ENCODE measurements at places on chromosomes 13 and 19.

DNA sequence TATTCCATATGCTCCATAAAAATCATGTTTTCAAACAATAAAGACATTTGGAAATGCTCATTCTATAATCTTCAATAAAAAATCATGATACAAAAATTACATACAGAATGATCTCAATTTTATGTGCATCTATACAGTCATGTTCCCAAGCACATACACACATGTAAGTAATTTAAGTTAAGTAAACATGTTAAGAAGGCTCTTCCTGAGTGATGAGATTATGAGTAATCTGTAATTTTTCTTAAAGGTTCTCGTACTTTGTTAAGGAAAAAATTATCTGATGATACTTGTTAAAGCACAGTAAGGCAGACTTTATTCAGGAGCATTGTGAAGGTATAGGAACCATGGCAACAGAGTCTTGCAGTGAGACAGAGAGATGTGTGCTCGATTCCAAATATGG is 30.0 kb upstream of the DLEU7 start:
- no peak for DNase-seq

DNA sequence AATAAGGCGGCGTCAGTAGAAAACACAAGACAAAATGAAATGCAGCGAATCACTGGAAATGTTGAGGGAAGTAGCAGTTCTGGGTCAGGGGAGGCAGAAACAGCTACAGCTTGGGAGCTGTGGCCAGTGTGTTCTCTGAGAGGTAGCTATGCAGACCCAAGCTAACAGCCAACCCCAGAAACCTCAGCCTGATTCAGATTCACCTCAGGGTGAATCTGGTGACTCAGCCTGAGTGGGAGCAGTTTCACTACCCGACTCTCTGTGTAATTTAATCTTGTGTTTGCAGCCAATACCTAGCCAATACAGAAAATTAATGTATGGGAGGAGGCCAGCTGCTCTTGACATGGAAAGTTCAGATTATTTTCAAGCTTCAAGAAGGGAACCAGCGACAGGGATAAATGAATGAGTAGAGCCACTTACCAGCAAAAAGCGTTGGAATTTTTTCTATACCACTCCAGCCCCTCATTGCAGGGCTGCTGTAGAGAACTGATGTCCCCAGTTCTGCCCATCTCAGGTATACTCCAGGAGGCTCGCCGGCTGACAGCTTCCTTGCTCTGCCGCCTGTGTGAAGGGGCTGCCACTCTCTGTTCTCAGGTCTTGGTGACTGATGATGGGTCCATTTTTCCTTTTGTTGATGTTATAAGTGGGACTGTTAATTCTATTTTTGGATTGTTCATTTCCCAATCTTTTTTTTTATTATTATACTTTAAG is 8.9 kb downstream of the IGFL3 start:
- DNase-seq: no peak

DNA sequence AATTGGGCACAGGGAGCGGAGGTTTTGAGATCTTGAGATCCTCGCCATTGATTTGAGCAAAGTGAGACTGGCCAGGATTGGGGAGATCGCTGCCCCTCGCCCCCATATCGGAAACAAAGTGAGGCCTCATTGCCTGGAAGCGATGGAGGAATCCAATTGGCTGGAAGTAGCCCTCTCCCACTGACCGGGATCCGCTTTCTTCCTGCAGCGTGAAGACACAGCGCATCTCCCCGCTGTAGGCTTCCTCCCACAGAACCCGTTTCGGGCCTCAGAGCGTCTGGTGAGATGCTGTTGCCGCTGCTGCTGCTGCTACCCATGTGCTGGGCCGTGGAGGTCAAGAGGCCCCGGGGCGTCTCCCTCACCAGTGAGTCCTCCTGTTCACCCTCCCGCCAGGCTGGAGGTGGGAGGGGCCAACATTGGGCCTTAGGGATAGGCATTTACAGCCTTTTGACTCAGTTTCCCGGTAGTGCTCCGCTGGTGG is 438 bp downstream of the PRKCSH start:
- no peak for DNase-seq

DNA sequence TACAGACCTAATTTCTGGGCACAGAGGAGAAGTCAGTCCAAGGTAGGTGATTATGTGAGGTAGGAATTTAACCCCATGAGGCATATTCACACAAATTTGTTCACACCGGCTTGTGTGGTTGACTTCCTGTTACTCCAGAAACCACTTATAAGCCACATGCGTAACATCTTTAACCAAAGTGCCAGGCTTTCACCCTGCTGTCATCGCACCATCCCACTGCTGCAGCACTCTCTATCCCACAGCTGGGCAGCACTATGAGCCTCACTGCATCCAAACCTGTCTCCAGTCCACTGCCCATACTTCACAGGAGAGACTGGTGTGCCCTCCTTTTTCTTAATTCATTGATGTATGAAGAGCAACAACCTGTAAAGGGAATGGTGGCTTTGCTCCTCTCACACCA is 128.2 kb upstream of the ARGLU1 start:
- DNase-seq: no peak

DNA sequence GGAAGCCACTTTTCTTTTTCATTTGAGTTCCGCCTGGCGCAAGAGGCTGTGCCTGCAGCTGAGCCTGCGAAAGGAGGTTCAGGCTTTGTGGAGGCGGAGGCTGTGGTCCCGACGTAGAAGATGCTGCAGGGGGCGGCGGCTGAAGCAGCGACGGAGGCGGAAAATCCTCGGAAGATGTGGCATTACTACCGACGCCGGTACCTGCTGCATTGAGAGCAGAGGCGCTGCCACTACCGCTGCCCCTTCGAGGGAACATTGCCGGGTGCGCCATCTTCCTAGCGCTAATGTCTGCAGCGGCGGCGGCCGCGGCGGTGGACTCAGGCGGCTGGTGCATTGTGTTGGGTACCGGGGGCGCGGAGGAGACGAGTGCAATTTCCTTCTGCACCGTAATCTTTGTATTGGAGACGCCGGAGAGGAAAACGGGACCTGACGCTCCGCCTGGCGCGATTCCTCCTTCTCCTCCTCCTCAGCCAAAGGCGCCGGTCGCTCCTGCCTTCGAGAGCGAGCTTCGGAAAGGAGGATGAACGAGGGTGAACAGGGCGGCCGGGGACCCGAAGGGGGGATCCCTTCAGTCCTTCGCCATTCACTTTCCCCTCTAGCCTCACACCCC is at the start of gene TSC22D1:
TSC22D1 (minus strand) TSS at position 590 of the 610 bp plus-strand sequence; CDS start at position 334, 256 bp downstream.
- peak; percentile 32 for DNase-seq

DNA sequence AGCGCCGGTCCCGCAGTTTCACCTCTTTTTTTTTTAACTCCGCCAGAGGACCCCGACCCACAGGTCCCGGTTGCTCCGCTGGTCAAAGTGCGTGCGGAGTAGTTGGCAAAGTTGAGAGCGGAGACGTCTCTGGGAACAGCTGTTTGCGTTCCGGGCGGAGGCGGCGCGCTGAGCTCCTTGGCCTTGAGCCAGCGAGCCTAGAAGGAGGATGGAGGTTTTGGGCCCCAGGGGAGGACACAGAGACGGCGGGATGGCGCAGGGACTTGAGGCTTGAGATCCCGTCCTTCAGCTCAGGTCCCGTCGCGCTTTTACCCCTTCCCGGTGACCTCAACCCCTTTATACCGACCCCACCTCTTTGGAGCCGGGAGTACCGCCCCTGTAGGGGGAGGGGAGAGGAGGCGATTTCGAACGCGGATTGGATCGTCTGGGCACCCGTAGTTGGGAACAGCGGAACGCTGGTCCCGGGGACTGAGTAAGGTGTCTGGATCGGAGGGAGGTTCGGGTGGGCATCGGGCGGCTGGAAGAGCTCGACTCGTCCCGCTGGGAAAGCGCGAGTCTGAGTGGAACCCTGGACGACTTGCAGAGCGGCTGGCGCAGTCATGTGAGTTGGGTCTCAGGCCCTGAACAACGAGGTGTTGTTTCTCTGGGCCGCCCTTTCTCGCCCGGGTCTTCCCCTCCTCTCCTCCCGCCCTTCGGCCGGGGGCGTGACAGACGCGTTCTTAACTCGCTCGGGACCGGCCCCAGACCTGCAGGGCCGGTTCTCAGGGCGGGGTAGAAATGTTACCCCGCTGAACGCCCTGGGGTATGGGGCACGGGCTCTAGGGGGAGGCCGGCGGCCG is at the start of gene WBP4:
WBP4 (plus strand) TSS at position 435 of the 839 bp plus-strand sequence; CDS start at position 600, 165 bp downstream.
- peak; percentile 83 for DNase-seq

GRCh38 chr13:112635323-112635722 is 47.4 kb upstream of the TUBGCP3 start:
- no peak for DNase-seq

DNA sequence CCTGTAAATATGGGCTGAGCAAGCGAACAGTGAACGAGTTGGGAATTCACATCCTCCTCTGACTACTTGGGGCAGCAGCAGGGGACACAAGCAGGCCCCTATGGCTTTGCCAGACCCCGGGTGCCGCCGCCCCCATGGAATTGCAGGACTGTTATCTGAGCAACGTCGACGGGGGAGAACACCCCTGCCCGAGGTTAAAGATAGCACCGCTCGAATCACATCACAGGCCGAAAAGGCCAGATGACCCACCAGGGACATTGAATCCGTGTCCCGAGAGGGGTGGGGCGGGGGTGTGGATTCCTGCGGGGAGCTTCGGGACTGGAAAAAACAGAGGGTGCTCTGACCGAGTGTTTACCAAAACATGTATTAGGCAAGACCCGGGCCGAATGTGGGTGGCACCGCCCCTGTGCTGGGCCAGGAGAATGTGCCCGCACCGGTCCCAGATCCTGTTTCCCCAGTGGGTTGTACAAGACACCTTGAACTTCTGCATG is 9.1 kb downstream of the FEM1A start:
- no peak for DNase-seq

DNA sequence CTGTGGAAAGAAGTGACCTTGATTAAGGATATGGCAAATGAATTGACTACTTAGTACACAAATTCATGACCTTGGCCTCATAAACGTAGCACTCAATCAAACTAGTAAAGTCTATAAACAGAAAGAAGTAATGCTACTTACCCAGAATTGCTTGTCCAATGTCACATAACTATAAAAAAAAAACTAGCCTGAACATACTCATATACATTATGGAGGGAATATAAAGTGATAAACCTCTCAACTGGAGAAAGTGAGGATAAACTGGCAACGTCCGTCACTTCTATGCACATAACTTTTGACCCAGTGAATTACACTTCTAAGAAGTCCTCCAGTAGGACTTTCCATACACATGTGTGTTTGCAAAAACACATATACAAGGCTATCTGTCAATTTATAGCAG is 7.7 kb upstream of the SERP2 start:
- DNase-seq: no peak

DNA sequence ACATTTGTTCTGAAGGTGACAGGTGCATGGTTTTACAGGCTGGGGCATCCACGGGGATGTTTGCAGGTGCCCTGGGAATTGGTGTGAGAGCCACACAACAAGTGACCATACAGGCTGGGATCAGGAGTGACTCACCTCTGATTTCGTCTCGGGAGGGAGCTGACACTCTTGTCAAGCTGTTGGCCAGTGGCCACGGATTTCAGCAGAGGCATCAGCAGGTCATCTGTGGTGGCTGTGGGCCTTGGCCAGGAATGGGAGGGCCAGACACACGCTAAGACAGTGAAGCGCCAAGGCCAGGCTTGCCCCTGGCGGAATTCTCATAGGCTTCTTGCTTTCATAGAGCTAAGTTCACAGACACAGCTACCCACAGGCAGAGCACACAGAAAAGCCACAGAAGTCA is 108.6 kb downstream of the HSPH1 start:
- DNase-seq: no peak

Data from NCI-H748 treated with DMSO at 0.1 percent for 48 hours (cell line).